ENCODE measurements at places on chromosomes 13 and 19.
A peak's percentile ranks its signal among the peaks of the same experiment; 100 is the strongest.

DNA sequence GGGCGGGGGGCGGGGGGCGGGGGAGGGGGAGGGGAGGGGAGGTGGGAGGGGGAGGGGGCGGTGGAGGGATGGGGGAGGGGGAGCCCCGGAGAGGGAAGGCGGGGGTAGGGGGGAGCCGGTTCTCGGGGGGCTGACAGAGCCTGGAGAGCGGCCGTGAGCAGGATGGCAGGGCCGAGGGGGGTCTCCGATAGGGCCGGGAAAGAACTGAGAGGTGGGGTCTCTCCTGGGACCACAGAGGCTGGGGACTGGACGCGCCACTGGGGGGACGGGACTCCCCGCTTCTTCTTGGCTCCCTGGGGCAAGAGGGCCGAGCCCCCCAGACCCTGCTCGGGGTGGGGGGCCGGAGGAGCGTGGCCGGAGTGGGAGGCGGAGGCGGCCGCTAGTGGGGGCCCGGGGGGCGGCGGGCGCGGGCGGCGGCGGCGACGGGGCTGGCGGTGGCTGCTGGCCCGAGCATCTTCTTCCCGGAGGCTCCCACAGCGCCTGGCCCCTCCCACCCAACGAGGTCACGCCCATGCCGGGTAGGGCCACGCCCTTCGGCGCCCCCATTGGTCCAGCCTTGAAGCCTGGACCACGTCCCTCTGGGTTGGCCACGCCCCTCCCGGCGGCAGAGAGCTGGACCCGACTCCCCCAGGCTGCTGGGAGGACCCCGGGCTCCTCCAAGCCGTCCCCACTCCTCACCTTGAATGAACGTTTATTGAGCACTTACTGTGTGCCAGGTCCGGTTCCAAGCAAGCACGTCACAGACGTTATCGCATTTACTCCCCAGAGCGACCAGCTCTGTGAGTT is at the start of gene NOVA2:
TSS of gene NOVA2 (minus strand) at position 313 of the 786 bp plus-strand sequence. CDS start 514 bp downstream, outside the sequence.
- peak; percentile 31 for DNase-seq

DNA sequence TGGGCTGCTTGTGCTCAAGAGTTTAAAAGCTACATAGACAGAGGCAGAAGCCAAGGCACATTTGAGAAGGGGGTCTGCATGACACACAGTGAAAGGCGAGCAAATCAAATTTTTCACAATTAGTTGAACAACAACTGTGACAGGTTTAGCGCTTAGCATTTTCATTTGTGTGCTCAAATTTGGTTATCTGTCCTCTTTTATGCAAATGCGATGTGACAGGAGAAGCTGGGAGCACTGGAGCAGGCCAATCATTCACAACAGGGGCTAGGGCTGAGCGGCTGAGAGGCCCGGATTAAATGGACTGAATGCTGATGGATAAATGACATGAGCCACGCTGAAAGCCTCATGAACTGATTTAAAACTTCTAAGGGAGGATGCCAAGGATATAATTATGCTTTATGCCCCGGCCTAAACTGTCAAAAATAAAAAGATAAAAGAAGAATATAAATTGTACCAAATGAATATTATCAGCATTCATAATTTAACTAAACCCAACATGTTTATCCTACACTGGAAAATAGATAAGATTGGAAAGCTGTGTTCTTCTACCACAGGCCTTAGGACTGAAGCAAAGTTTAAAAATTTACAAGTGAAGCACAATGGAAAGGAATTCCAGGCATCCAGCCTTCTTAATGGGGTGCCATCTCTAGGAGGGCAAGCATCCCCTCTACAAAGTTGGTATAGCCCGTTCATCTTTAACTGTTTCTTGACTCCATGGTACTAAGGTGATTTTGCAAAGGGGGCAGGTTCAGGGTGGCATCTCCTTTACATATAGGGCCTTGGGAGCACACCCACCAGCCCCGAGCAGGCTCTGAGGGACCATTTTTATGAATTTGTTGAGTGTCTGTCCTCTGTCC is 117.9 kb downstream of the RBM26 start:
- DNase-seq: no peak

- DNase-seq: peak; percentile 44
Observed at GRCh38 chr19:55418185-55418584, 10.6 kb upstream of the UBE2S start.

DNA sequence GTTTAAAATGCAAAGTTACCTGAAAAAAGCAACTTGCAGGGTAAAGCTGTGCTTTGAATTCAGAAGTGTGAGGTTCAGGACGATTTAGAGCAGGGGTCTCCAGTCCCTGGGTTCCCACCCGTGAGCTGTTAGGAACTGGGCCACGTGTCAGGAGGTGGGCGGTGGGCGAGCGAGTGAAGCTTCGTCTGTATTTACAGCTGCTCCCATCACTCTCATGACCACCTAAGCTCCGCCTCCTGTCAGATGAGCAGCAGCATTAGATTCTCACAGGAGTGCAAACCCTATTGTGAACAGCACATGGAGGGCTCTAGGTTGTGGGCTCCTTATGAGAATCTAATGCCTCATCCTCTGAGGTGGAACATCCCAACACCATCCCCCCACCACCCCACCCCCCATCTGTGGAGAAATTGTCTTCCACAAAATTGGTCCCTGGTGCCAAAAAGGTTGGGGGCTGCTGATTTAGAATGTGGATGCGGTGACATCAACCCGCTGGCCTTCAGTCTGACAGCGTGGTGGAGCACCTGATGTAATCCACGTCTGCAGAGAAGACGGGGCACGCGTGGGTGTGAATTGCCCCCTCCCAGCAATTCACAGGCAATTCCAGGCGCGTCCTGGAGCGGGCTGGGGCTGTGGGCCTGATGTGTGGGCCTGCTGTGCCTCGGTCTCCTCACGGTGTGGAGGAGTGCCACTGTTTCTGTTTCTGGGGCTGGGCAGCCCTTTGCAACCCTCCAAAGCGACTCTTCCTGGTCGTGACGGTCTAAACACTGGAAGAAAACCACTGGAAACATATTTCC is 214.0 kb upstream of the SOX1 start:
- peak; percentile 56 for DNase-seq

GRCh38 chr13:65836066-65836465 is 1394.1 kb downstream of the PCDH9 start:
- no peak for DNase-seq

GRCh38 chr19:43318796-43319314 is 34.6 kb upstream of the CD177 start:
- DNase-seq: no peak

GRCh38 chr19:5809053-5809452 is 4.2 kb downstream of the NRTN start:
- DNase-seq: no peak

GRCh38 chr13:83975655-83976165 is 93.4 kb upstream of the SLITRK1 start:
- no peak for DNase-seq

GRCh38 chr13:29886446-29886845 is 36.0 kb upstream of the UBL3 start:
- DNase-seq: no peak

- DNase-seq: no peak
Observed at GRCh38 chr19:31214086-31214485, 135.2 kb downstream of the TSHZ3 start.

DNA sequence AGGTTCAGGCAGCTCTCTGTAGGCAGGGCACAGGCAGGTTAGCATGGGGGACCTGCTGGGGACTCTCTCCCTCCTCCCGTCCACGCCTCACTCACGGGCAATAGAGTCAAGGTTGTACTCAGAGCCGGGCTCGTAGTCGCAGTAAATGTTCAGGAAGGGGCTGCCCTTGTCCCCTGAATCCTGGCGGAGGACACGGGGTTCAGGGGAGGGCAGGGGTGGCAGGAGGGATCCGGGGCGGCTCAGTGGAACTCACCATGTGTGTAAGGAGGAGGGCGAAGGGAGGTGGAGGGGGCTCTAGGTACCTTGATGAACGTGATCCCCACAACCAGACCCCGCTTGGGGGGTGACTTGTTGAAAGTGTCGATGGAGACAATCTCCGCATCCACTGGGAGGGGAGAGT is 819 bp downstream of the KPTN start:
- DNase-seq: no peak

DNA sequence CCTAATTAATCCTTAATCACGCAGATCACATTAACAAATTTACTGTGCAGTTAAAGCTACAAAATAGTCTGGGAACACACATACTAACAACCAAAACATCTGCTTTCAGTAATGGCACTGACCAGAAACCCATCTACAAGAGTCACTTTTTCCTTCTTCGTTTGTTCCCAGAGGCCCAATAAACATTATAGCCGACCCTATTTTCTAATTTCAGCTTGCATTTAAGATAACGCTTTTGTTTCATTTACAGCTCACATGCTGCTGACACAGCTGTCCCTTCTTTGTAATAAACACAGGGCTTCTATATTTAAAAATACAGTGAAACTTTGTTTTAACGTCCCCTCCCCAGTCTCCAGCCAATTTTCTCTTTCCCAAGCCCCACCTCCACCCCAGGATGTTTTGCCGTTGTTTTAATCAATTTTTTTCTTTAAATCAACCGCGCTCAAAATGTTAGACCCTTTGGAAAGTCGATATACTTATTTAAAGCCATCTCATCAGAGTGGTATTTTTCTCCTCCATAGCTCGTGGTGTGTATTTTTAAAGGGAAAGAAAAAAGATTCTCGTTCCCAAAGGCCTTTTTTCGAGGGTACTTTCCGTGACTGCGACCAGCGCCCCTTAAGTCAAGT is 1.7 kb upstream of the WBP4 start:
- DNase-seq: no peak

GRCh38 chr13:53782488-53782961 is 753.9 kb downstream of the OLFM4 start:
- DNase-seq: peak; percentile 79

- DNase-seq: no peak
Observed at GRCh38 chr19:29952646-29953045, 10.6 kb downstream of the URI1 start.

DNA sequence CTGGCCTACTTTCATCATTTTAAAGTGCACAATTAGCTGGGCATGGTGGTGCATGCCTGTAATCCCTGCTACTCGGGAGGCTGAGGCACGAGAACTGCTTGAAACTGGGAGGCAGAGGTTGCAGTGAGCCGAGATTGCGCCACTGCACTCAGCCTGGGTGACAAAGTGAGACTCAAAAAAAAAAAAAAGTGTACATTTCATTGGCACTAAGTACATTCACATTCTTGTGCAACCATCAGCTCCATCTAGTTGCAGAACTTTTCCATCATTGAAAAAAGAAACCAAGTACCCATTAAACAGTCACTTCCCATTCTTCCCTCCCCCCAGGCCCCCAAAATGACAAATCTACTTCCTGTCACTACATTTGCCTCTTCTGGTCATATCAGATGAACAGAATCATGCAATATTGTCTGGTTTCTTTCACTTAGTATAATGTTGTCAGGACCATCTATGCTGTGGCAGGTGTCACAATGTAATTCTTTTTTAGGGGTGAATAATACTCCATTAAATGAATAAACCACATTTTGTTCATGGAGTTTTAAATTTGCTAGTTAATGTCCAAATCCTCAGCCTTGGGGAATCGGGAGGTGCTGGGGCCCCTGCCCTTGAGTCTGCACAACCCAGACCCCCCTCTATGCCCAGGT is 7.4 kb upstream of the SIGLEC11 start:
- no peak for DNase-seq

DNA sequence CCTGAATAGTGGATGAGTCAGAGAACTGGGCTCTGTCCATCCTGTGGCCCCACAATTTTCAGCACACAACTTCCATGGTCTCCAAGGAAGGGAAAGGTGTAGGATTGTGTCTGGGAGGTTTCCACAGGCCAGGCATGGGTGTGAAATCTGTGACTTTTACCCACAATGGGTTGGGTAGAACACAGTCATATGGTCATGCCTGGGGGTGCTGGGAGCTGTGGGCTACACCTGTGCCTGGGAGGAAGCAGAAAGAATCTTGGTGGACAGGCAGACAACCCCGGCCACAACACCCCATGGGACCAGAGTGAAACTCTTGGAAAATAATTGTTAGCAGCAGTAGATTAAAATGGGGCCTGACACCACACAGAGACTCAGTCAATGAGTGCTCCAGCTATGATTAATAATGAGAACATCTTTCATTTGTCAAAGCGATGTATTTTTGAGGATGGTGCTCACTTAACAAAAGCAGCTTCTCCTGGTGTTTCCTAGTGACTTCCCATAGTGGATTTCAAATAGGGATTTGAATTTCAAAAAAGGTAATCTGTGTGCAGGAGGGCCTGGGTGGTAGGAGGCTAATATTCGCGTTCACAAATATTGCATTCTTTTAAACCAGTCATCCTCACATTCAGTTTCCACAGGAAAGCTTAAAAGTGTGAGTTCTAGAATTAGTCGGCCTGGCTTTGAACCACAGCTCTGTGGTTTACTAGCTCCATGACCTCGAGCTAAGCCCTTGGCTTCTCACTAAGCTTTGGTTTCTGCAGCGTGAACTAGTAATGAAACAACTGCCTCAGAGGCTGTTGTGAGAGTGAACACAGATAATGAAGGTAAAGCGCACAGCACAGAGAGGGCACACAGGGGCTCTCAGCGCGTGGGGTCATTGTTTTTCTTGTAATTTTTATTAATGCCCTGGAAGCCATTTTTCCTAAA is 89.3 kb upstream of the UQCRFS1 start:
- DNase-seq: no peak

DNA sequence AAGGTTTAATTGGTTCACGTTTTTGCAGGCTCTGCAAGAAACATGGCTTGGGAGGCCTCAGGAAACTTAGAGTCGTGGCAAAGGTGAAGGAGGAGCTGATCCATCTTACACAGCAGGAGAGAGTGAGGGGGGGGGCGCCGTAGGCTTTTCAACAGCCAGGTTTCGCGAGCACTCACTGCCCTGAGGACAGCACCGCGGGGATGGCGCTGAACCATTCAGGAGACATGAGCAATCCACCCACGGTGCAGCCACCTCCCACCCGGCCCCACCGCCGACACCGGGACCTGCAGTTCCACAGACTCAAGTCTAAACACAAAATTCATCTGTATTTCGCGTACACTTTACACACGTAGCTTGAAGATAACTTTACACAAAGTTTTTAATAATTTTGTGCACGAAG is 73.6 kb downstream of the KDM4B start:
- DNase-seq: no peak

DNA sequence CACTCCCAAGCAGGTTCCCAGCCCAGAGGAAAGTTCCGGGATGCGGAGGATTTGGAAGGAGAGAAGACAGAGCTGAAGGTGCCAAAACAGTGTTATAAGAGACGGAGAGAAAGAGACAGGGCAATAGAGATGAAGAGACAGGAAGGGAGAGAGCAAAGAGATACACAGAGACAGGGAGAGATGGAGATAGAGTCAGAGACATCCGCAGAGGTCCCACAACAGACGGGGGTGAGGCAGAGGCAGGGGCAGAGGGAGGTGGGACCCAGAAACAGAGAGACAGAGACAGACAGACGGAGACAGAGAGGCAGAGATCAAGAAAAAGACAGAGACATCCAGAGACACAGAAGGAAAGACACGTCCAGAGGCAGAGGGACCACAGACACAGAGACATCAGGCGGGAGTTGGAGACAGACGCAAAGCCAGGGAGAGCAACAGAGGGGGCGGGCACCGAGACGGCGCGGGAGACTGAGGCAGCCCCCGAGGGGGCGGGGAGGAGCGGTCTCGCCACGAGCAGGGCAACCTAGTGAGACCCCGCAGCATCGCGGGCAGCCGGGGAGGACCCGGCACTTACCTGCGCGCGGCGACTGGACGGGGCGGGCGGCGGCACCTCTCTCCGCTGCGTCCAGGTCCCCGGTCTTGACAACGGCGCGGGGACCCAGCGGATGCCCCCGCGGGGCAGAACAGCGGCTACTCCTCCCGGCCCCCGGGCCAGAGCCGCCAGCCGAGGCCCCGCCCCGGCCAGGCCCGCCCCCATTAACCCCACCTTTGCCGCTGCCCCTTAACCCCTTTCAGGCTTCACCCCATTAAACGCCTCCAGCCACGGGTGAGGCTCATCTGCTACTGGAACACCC is at the start of gene GPR4:
TSS of gene GPR4 (minus strand) at position 689 of the 851 bp plus-strand sequence. CDS start 10,346 bp downstream, outside the sequence.
- DNase-seq: no peak

All from NCI-H510A treated with DMSO at 0.1 percent for 48 hours (cell line).